ENCODE measurements at places on chromosomes 4 and X. TPM values are rescaled to one million over a fixed set of nuclear protein-coding genes. Genes with fewer than 3 reads are reported as not detected.

DNA sequence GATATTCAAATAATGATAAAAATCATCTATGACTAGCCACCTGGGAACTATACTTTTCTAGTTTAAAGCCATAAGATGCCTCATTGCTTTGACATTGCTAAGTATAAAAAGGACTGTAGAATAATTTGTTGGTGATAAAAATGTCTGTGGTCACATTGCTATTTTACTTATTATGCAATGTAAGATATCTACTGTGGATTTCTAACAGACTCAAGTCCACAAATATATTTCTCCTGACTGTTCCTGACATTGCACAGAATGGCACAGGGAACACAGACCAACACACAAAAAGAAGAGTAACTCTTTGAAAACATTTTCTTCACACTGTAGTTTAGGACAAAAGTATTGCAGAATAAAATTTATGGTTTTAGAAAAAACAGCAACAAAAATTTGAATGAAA, 2.2 kb upstream of the TMPRSS11E start:
- no peaks in the 10 kb centered on the region for H3K27me3 ChIP-seq
- DNase-seq = no peak
- H3K36me3 ChIP-seq = no peaks in the 10 kb centered on the region
- H3K4me1 ChIP-seq = no peaks in the 10 kb centered on the region

DNA sequence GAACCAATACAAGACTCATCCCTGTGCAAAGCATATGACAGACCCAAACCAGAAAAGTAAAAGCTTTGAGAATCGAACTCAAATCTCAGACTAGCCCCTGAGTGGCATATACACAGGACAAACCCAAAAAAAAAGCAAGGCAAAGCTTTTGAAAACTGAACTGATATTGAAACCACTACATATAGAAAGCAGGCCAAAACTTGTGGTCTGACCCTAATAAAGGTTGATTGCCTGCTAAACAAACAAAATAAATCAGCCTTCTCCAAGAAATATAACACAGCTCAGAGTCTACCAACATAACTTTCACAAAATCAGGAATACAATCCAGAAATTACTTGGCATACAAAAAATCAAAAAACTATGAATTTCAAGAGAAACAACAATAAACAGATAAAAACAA, 40.3 kb downstream of the LRBA start:
- no peak for DNase-seq
- no peaks in the 10 kb centered on the region for H3K27me3 ChIP-seq
- H3K27ac ChIP-seq = no peak overlapping the region
- no peaks in the 10 kb centered on the region for H3K36me3 ChIP-seq
- H3K4me1 ChIP-seq = no peaks in the 10 kb centered on the region

Gene C4orf50
- total RNA-seq = 0.32 TPM

Gene PAGE5
- total RNA-seq = not detected

Gene SHOX
- not detected for total RNA-seq

Gene SPINK2
- 2.3 TPM for total RNA-seq

- no peaks in the 10 kb centered on the region for H3K4me1 ChIP-seq
- no peak overlapping the region for H3K4me3 ChIP-seq
- DNase-seq = no peak
Observed at GRCh38 chr4:163380703-163381102, 37.0 kb downstream of the NPY5R start.

Data from neural progenitor cell (in vitro differentiated cells).